ENCODE measurements at places on chromosomes 6 and 20.

GRCh38 chr6:117483004-117483644 lies 650 bp downstream of the DCBLD1 start:
- no peak for DNase-seq

- DNase-seq = no peak
Measured at GRCh38 chr6:89828988-89829471, 650 bp upstream of the CASP8AP2 start.

- no peak for DNase-seq
Measured at GRCh38 chr6:6080975-6081374, 74.2 kb upstream of the NRN1 start.

- DNase-seq = no peak
Measured at GRCh38 chr6:156760377-156760776, 16.8 kb upstream of the ARID1B start.

GRCh38 chr6:99416892-99417767 lies 8.0 kb downstream of the PNISR start:
- no peak for DNase-seq

- no peak for DNase-seq
Measured at GRCh38 chr20:63074631-63075030, 67.9 kb upstream of the BHLHE23 start.

GRCh38 chr20:62824476-62825332 lies 7.9 kb downstream of the COL9A3 start:
- no peak for DNase-seq

GRCh38 chr20:56143759-56144158 lies 104.8 kb upstream of the MC3R start:
- no peak for DNase-seq

GRCh38 chr6:33695451-33695887 lies 16.0 kb downstream of the UQCC2 start:
- no peak for DNase-seq

DNA sequence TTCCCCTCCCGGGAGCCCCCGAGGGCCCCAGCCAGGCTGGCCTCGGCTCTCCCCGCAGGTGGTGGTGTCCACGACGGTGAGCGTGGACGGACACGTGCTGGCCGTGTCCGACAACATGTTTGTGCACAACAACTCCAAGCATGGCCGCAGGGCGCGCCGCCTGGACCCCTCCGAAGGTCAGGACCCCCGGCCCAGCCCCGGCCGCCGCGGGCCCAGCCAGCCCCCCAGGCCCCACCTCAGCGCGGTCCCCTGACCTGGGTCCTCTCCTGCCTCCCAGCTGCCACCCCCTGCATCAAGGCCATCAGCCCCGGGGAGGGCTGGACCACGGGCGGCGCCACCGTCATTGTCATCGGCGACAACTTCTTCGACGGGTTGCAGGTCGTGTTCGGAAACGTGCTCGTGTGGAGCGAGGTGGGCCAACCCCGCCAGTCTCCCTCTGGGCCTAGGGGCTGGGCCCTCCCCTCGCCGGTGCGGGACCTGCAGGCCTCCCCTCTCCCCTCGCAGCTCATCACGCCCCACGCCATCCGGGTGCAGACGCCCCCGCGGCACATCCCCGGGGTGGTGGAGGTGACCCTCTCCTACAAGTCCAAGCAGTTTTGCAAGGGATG lies 51.0 kb downstream of the CPXM1 start:
- no peak for DNase-seq

- DNase-seq = no peak
Measured at GRCh38 chr6:13368079-13368730, 39.9 kb upstream of the TBC1D7 start.

DNA sequence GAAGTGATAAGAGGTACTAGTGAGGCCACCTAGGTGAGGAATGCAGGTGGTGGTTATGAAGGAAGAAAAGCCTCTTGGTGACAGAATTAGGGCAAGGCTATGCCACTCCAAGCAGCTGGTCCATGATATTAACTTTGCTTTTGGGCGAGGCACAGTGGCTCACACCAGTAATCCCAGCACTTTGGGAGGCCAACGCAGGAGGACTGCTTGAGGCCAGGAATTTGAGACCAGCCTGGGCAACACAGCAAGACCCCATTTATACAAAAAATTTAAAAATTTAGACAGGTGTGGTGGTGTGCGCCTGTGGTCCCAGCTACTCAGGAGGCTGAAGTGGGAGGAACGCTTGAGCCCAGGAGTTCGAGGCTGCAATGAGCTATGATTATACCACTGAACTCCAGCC lies 56.1 kb downstream of the SERAC1 start:
- DNase-seq = no peak

DNA sequence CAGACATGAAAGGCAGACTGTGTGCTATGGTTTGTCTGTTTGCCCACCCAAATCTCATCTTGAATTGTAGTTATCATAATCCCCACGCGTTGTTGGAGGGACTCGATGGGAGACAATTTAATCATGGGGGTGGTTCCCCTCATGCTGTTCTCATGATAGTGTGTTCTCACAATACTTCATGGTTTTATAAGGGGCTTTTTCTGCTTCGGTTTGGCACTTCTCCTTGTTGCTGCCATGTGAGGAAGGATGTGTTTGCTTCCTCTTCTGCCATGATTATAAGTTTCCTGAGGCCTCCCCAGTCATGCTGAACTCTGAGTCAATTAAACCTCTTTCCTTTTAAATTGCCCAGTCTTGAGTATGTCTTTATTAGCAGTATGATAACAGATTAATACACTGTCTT lies 47.2 kb upstream of the MICB start:
- DNase-seq = no peak

DNA sequence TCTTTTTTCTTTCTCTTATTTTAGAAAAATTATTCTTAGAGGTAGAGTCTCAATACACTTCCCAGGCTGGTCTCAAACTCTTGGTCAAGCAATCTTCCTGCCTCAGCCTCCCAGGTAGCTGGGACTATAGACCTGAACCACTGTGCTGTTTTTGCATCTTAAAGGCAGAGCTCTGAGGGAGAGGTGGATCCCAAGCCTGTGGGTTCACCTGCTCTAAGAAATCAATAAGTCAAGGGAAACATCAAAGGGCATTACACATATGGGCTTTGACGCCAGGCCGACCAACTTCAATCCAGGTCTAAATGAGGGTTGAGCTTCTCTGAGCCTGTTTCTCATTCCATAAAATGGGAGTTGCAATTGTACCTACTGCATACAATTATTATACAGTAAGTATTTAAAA lies 223.9 kb downstream of the LY86 start:
- no peak for DNase-seq

GRCh38 chr6:108361312-108361932 lies 66.6 kb downstream of the AFG1L start:
- DNase-seq = no peak

DNA sequence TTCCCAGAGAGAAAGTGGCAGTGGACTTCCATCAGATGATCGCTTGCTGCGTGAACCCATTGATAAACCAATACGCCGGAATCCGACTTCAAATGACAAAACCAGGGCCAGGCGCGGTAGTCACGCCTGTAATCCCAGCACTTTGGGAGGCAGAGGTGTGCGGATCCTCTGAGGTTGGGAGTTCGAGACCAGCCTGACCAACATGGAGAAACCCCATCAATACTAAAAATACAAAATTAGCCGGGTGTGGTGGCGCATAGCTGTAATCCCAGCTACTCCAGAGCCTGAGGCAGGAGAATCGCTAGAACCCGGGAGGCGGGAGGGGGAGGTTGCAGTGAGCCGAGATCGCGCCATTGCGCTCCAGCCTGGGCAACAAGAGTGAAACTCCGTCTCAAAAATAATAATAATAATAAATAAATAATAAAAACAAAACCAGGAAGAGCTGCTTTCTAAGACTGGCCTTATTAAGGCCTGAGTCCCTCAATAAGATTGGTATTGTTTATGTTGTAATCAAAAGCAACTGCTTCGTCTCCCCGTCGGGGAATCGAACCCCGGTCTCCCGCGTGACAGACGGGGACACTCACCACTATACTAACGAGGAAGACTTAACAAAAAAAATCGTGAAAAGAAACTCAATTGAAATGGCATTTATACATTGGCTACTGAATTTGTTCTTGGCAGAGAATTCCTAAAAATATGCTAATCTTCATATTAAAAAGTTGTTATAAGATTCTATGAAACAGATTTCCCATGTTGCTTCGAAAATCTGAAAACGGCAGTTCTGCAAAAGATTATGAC lies 110.2 kb upstream of the ZNF184 start:
- no peak for DNase-seq

DNA sequence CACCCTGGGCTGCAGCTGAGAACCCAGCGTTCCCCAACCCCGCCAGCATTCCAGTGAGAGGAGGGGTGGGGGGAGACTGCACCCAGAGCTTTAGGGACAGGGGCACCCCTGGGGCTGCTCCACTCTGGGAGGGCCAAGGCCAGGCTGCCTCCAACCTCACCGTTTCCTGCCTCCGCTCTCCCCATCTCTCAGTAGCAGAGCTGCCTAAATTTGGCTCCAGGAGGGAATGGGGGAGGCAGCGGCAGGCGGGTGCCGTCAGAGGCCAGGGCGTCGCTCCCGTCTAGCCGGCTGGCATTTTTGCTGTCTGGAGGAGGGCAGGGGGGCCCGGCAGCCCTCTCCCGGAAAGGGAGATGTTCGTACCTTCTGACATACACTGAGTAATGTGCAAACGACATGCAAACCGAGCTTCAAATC lies 46.6 kb downstream of the NOL4L start:
- DNase-seq = no peak

DNA sequence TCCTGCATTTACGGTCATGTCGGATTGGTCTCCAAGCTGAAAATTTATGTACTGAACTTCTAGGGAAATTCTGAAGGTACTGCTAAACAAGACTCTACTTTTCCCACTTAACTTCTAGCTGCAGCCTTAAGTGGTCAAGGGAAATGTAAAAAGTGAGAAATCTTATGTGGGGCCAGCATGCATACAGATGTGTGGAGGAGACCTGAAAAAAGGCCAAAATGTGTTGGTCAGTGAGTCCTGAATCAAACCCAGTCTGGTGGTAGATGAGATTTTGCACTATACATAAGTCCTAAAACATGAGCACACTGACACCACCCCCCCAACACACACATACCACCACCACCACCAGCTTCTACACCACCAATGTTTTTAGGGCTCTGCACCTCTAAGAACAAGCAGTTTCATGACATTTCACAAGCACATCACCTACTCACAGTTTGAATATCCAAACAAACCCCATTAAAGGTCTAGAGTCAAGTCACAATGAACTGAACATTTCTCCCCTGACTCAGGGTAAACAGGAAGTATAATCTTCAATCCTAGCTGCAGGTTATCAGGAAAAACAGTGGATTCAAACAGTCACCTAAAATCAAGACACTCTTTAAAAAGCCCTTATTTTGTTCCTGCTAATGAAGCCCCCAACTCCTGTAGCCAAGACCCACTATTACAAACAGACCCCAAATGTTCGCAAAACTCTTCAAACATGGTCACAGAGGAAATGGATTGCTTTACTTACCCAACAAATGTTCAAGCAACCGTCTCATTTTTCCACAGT lies 1.6 kb downstream of the ZMYND8 start:
- no peak for DNase-seq

- peak; percentile 36 for DNase-seq
Measured at GRCh38 chr6:25137916-25138232, 141.3 kb upstream of the CARMIL1 start.

- DNase-seq = no peak
Measured at GRCh38 chr6:160881148-160881808, 110.3 kb upstream of the MAP3K4 start.

DNA sequence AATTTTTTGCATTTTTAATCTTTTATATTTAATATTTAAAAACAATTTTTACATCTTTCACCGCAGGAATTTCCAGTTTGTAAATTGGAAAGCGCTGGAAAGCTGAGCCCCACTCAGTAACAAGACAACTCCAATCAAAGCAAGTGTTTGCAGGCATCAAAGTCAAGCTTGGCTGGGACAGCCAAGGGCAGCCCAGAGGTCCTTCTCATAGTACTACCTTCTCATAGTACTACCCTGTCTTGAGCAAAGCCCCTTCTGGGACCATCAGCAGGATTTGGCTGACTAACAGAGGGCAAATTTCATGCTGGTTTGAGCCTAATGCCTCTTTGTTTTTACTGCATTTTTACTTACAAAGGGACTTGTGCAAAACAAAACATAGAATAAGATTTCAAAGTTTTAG lies 228.3 kb downstream of the SIM1 start:
- no peak for DNase-seq

DNA sequence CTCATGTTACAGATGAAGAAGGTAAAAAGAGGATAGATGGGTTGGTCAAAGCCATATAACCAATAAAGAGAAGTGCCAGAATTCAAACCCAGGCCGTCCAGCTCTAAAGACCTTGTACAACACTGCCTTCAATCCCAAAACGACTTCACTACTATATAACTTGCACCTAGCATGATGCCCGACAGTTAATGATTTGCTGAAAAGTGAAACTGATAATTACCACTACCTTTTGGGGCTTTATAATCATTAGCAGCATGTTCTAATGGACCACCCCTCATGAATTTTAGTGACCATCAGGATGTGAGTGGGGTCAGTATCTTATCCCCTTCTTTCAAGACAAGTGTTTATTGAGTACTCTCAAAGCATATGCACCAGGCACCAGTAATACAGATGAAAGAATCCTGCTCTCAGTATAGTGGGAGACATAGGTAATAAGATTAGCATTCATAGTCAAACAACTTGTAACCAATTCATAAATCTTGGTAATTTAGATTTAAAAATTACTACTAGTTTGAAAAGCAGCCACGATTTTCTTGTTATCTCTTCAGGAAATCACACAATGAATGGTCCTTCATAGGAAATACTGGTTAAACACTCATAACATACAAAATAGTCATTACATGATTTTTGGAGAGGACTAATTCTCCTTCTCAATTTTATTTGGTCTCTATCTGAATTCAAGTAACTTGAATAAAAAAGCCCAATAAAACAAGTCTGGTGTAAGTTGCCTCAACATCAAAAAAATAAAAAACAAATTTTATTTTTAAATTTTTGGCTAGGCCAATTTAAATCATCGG lies 98.0 kb downstream of the EPB41L2 start:
- no peak for DNase-seq

DNA sequence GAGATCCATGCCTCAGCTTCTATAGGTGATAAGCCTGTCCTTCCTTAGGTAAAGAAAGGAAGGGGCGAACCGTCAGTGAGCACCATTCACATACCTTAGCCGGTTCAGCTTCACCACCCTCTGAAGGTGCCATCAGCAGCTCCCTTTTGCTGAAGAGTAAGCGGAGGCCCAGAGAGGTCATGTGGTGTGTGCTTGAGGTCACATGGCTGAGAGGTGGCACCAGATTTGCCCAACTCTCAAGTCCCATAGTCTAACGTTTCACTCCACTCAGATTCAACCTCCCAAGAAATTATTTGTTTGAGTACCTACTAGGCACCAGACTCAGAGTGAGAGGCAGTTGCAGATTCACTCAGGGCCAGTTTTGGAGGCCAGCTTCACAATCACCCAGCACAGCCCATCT lies 18.5 kb upstream of the RSPO4 start:
- DNase-seq = no peak

DNA sequence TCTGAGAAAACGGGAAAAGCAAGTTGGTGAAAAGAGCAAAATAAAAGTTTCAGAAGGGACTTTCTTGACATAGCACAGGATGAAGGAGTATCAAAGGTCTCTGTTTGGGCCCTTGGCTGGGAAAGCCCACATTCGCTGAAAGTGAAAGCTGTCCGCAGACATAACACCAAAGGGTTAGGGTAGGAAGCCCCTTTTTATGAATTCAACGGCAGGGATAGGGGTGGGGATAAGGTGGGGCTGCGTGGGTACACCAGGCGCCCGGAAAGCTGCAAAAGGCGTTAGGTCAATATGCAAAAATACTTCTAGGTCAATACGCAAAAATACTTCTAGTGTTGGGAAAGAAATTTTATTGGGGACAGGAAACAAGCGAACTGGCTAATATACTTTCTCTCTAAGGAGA lies 135.1 kb downstream of the OR2B2 start:
- DNase-seq = no peak

- DNase-seq = no peak
Measured at GRCh38 chr20:54290636-54291035, 82.7 kb downstream of the PFDN4 start.

Data from activated T-helper 9 cell treated with anti-CD3 and anti-CD28 coated beads, Interleukin-2, amount 50 U/mL, for 16 hours (primary cell).